Tongue (tissue), 3 donors: ENCODE measurements at places on chromosomes 5 and 9. TPM values are rescaled to one million over a fixed set of nuclear protein-coding genes. Genes with fewer than 3 reads are reported as not detected.

PCDHGA10 gene
- total RNA-seq, result 6.1 TPM

GRCh38 chr9:108270051-108270450 lies 585.7 kb downstream of the ACTL7B start:
- DNase-seq, result no peak

GRCh38 chr5:57896576-57896975 lies 414.0 kb upstream of the ACTBL2 start:
- DNase-seq, result no peak

AGXT2 gene
- total RNA-seq, result not detected

- DNase-seq, result peak; percentile 48
Observed at GRCh38 chr9:136482046-136482792, 621 bp downstream of the SEC16A start.

LCN9 gene
- not detected for total RNA-seq

DNA sequence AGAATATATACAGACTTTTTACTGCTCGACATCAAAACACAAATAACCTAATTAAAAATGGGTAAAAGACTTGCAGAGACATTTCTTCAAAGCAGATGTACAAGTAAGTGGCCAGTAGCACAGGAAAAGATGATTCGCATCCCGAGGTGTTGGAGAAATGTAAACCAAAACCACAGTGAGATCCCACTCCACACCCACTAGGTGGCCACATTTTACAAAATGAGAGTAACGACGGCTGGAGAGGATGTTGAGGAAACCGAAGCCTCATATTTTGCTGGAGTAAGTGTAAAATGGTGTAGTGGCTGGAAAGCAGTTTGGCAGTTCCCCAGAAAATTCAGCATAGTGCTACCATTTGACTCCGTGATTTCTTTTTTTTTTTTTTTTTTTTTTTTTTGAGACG lies 21.3 kb upstream of the GBGT1 start:
- peak; percentile 83 for DNase-seq

DNA sequence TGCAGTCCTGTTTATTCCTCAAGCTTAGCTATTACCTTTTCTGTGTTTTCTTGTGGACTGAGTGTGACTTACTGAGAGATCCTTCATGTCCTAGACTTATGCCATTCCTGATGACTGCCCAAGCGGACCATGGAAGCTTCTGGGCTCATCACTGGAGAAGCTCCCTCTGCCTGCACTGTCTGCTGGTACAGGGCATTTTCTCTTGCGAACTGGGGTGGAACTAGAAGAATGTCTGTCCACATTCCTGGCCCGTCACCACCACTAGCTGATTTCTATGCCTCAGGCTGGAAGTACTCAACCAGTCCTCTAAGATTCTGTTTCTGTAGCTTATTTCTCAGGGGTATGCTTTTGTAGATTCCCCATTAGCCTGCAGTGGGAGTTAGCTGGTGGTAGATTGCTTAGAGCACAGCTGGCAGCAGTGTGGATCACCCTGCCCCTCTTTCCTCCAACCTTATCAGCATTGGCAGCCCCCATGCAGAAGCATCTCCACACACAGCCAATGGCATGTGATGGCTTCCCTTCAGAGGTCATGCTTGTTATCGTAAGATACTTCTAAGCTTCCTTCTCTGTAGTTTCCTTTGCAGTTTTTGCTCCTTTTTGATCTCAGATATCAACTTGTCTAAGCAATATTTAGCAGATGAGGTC lies 12.4 kb downstream of the SLC36A1 start:
- DNase-seq, result no peak

- DNase-seq, result no peak
Observed at GRCh38 chr9:1939466-1939865, 75.7 kb upstream of the SMARCA2 start.

- no peak for DNase-seq
Observed at GRCh38 chr9:121464968-121465367, 34.7 kb downstream of the GGTA1 start.

GRCh38 chr5:66273121-66273520 lies 129.0 kb downstream of the SREK1 start:
- DNase-seq, result no peak

GRCh38 chr5:158792976-158793375 lies 306.7 kb downstream of the EBF1 start:
- DNase-seq, result no peak

GRCh38 chr5:37840053-37841034 lies 503 bp upstream of the GDNF start:
- peak; percentile 68 for DNase-seq

DNA sequence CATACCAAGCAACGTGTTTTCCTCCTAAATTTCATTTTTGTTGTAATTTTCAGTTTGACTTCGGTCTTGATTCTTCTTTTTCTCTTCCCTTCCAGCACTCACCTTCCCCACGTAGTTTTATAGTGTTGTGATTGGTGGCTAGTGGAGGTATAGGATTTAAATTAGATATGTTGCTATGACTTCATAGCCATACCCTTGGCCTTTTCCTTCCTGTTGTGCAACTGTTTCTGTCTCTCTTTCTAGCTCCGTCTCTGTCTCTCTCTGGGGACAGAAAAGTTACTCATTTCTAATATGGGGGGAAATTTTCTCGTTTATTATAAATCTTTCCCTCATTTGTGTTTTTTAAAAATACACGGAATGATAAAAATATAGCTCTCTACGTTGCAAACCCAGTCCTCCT lies 20.6 kb upstream of the C5orf24 start:
- no peak for DNase-seq

DNA sequence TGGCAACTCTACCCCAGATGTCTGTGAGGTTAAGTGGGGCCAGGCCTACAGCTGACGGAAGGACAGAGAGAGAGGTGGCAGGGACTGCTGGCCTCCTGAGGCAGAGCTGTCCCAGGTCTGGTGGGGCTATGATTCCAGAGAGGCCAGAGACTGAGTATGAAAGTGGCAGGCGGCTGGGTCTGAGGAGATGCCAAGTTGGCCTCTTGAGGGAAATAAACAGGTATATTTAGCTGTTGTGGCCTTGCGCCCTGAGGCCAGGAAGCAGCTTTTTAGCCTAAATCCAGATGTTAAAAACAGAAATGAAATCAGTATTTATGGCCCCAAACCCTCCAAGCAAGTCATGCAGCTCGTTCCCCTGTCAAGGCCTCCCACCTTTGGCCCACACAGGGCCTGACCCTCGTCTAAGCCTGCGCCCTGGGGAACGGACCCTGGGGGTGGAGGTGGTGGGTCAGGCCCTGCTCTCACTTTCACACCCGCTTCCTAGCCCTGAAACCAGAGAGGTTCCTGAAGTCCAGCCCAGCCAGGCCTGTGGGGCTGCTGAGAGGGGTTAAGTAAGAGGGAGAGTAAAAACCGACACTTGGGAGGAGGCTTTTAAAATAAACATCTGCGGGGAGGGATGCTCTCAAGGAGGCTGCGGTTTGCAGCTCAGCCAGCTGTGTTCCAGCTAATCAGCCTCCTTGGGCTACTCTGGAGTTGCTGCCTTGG lies 18.7 kb downstream of the PCDHGC5 start:
- peak; percentile 79 for DNase-seq

GRCh38 chr5:140112685-140113179 lies 1.2 kb upstream of the PURA start:
- no peak for DNase-seq

- no peak for DNase-seq
Observed at GRCh38 chr5:2660315-2660714, 91.2 kb downstream of the IRX2 start.

DNA sequence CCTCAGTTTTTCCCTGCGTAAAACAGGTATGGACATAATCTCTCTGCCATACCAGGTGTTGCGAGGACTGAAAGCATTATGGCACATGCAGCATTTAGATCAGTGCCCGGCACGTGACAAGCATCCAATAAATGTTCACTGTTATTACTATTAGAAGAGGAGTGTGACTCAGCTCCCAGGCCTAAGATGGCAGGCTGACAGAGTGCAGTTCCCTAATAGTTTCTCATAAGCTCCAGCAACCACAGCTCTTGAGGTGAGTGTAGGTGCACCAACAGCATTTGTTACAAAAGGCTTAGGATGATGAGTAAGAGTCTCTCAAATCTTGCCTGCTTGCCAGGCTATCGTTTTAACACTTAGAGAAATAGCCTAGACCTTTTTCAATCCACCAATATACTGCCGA lies 28.9 kb upstream of the GLIS3 start:
- DNase-seq, result no peak

DNA sequence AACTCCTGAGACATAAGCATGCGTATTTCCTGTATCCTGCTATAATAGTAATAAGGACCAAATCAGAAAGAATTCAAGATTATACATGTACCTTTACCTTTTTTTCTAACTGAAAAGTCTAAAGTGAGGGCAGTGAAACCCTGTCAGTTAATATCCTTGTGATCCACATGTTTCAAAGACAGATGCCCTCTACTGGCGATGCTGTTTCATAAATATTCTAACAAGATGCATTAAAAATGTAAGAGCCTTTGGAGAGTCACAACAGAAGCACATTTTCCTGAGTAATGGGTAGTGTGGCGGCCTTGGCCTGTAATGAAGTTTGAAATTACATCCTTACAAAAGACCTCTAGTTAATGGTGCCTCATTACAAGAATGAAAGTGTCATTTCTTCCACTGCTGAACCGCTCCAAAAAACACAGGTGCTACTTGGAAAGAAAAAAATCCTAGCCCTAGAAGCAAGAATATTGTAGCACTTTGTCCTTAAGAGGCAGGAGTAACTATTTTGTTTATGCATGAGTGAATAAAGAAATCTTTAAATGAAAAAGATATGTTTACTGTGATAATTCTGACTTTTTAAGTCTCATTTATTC lies 232.6 kb downstream of the EPB41L4A start:
- DNase-seq, result peak; percentile 61
